Activated T-cell treated with anti-CD3 and anti-CD28 coated beads for 48 hours (primary cell): ENCODE measurements at places on chromosomes 4 and X.

- no peak for DNase-seq
Observed at GRCh38 chrX:123756320-123756719, 23.5 kb upstream of the THOC2 start.

- DNase-seq, result no peak
Observed at GRCh38 chr4:85414972-85415371, 60.0 kb upstream of the ARHGAP24 start.

GRCh38 chr4:112652216-112652615 lies 15.3 kb downstream of the LARP7 start:
- DNase-seq, result no peak

DNA sequence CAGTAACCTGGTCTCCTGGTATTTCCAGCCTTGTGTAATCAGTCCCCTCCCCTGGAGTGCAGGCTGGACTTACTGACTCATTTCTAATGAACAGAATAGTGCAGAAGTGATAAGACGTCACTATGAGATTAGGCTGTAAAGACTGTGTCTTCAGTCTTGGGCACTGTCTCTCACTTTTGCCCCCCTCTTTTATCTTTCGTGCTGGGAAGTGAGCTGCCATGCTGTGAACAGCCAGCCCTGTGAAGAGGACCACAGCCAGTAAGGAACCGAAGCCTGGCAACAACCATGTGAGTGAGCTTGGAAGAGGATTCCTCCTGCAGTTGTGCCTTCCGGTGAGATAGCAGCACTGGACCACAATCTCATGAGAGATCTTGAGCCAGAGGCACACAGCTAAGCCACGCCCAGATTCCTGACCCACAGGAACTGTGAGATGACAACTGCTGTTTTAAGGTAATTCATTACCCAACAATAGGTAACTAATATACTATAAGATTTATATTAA lies 67.5 kb upstream of the GPR34 start:
- no peak for DNase-seq

- DNase-seq, result no peak
Observed at GRCh38 chr4:110635163-110635865, 12.4 kb upstream of the PITX2 start.

- no peak for DNase-seq
Observed at GRCh38 chrX:131216828-131217227, 72.3 kb downstream of the IGSF1 start.

DNA sequence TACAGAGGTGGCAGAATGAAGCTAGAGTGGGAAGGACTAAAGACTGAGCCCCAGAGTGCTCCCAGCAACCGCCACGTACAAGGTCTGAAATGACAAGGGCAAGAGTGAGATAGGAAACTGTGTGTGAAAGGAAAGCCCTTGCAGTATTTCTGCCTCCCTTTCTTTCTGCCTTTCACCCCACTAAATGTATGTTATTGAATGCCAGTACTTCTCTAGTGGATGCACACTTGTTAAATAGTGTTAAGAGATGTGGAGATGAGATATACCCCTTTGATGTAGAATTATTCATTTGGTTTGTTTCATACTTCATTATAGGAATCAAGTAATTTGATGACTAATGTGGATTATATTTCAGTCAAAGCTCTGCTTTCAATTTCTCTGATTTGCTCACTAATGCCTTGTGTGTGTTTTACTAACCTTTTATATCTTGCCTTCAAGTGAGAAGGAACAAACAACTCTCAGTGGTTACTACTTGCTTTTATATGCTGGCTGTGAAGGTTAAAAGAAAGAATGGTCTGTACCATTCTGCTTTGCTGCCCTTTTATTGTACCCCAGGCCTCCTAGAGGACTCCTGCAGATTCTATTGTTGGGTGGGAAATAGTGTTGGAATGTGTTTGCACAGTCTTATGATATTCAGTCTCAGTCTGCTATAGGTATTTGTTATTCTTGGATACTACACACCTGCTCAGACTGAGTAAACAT lies 8.0 kb upstream of the ANXA3 start:
- DNase-seq, result no peak

DNA sequence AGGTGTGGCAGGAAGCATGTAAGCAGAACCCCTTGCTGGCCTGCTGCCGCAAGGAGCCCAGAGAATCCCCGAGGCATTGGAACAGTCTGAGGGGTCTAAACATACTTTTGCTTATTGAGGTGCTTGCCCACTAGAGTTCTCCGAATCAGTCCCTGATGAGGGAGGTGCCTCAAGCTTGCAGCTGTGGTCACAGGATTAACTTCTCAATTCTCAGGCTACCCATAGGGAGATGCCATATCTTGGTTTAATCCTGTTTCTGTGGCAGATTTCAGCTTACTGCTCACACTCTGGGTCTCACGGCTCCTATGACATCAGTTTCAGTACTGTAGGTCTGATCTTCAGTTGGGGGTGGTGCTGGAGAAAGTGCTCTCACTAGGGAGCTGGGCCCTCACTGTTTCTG lies 39.9 kb downstream of the CCNG2 start:
- DNase-seq, result no peak

DNA sequence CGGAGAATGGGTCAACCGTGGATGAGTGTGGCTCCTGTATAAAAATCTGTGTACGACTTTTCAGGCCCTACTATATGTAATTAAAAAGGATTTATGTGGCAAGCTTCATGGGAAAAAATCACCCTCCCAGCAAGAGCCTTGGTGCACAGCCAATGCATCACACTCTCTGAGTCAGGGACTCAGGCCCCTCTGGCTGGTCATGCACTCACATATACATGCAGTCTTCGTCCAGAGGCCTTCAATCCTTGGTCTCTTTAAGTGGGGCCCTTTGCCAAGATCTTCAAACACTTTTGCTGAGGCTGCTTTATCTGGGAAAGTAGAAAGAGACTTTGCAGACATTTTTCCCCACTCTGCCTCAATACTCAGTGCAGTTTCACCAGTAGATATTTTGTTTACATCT lies 311.4 kb upstream of the FSTL5 start:
- no peak for DNase-seq

- DNase-seq, result no peak
Observed at GRCh38 chrX:77342004-77342403, 105.2 kb upstream of the FGF16 start.

GRCh38 chrX:20143561-20143960 lies 1.9 kb upstream of the EIF1AX start:
- DNase-seq, result no peak

GRCh38 chr4:15262396-15262795 lies 165.4 kb upstream of the C1QTNF7 start:
- DNase-seq, result no peak

DNA sequence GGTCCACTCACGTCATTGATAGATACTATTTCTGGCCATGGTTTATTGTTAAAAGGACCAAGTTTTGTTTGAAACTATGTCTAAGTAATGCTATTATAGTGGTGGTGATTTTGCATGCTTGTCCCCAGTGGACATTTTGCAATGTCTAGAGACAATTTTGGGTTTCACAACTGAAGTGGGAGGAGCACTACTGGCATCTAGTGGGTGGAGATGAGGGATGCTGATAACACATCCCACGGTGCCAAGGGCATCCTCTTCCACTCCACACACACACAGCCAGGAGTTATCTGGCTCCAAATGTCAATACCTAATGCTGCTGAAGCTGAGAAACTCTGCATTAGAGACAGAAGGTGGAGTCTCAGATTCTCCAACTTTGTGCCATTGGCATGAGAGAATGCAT lies 131.2 kb downstream of the FRMPD4 start:
- no peak for DNase-seq

DNA sequence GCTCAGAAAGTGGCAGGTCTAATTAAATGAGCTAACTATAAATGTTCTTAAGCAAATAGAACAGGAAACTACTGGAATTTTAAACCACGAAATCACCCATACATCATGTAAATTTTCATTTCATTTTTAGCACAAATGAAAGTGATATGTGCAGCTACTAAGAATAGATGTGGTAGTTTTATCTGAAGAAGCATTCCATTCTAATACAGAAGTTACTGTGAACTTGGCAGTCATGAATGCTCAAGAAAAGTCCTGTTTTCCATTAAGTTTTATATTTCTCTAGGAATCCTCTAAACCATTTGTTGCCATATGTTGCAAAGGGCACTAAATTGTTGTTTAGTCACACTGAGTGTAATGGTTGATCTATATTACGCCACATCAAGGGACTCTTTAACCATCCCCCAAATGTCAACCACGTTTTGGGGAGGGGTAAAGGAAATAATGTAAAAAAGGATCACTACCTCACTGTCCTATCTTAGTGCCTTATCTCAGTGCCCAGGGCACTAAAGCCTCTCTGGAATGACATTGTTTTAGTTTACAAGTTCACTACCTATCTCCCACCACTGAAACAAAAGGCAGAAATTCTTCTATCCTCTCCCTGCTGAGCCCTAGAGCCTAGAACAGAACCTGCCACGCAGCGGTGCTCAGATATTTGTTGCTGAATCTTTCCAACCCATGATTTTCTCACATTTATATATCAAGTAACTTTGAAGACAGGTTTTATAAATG lies 118.0 kb downstream of the SHISA3 start:
- DNase-seq, result no peak

DNA sequence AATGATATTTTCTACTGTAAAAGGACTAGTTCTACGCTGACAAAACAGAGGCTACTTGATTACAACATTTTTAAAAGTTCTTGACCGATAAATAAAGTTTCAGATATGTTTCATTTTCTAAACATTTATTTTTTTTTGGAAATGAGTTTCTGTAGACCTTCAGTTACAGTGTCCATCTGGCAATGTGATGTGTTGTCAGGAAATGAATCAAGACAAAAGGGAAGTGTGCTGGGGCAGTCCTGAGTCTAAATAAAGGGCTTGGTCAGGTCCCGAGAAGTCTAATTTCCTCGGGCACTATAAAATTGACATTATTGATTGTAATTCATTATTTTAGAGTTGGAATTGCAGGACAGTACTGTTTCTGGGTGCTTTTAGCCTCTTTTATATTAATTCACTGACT lies 57.0 kb upstream of the FTHL17 start:
- no peak for DNase-seq

DNA sequence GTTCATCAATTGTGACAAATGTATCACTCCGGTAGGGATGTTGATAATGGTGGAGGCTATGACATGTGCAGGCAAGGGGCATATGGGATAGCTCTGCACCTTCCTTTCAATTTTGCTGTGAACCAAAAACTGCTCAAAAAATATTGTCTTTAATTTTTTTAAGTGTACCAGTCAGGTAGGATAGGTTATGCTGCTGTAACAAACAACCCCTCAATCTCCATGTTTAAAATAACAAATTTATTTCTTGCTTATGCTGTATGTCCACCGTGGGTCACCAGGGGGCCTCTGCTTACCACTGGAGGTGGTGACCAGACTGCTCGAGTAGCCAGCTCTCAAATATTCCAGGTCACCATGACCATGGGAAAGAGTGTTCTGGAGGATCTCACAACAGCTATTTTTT lies 23.4 kb upstream of the MSX1 start:
- no peak for DNase-seq

DNA sequence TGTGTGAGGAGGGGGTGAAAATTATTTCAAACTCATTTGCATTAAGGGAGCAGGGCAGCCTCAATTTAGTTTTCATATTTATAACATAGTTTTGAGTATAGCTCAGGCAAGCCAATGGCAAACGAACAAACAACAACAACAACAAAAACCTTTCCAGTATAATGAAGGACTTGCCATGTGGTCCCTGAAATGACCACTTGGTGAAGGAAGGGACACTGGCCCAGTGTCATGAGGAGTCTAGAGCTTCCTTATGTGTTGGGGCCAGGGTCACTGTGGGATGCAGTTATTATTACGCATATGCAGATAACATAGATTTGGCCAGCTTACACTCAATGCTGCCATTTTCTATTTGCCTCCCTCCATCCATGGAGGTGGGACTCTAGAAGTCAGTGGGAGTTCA lies 23.3 kb downstream of the NKX3-2 start:
- DNase-seq, result no peak

DNA sequence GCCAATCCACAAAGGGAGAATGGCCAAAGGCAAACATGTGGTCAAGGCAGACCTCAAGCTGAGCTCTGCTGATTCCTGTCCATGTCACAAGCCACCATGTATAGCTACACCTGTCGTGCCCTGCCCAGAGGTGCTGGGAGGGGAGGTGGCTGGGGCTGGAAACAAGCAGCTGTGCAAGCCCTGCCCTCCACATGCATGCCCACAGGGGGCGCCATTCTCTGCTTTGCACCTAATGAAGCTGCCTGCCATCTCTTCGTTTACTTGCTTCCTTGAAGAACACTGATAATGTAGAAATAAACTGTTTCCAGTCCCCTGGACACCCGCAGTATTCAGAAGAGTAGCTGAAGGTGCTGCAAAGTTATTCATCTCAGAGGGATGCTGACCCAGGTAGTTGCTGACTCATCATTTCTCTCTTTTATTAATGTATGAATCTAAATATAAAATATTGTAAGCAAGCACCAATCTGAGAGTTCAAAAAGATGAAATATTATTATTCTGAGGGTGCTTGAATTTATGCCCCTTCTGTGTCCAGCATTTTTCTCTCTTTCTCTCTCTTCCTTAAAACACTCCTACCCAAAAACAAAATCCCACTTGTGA lies 278.6 kb downstream of the ADGRA3 start:
- peak; percentile 32 for DNase-seq

DNA sequence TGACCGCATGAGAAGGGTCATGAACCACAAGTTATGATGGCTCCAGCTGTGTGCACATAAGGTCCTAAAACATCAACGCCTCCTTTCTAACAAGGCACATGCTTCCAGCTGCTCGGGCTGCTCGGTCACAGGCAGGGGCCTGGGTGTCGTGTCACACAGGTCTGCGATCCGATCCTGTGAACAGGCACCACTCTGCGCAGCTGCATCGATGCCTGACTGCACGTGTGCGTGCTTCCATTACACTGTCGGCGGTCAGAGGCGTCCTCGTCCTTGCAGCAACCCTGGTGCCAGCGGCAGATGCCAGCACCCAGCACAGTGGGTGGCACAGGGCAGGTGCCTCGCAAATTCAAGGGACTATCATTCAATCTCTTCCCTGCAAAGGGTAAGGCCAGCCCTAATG lies 23.9 kb downstream of the ZFYVE28 start:
- DNase-seq, result no peak

DNA sequence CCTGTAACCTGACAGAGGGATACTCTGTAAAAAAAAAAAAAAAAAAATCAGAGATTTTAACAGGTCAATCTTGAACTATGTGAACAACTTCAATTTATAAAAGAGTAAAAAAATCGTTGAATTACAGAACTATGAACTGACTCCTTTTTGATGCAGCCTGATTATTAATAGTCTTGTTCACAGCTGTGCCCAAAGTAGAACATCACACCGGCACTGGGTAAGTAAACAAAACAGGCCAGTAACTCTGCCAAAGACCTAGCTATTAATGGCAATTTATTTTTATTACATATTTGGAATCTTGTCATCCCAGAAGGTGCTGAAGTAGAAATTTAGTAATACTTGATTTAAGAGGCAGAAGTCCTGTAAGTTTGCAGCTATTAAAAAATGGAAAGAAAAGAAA lies 31.4 kb downstream of the CPE start:
- DNase-seq, result no peak

- no peak for DNase-seq
Observed at GRCh38 chr4:101019941-101020401, 327.4 kb downstream of the PPP3CA start.

- no peak for DNase-seq
Observed at GRCh38 chr4:145326491-145326890, 146.1 kb upstream of the OTUD4 start.

DNA sequence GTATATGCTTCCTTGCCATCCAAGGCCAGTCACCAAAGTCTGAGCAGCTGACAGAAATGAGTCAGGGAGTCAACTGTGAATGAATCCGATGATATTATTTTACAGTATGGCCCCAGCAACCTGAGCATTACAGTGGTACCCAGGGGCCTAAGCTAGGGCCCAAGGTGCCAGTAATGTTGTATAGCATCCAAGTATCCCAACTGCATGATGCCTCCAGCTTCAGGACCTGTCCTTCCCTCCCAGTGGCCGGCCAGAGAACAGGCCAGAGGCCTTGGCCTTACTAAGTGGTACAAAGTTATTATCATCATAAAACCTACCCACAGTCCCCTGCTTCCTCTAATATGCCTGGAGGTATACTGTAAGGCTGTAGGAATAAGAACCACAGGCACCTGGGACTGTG lies 79.9 kb downstream of the RFC1 start:
- no peak for DNase-seq
